Panc1 (cell line): ENCODE measurements at places on chromosomes 7 and 10.

- no peak for DNase-seq
These were observed 35.9 kb downstream of the PTPRE start for GRCh38 chr10:127942811-127943210.

DNA sequence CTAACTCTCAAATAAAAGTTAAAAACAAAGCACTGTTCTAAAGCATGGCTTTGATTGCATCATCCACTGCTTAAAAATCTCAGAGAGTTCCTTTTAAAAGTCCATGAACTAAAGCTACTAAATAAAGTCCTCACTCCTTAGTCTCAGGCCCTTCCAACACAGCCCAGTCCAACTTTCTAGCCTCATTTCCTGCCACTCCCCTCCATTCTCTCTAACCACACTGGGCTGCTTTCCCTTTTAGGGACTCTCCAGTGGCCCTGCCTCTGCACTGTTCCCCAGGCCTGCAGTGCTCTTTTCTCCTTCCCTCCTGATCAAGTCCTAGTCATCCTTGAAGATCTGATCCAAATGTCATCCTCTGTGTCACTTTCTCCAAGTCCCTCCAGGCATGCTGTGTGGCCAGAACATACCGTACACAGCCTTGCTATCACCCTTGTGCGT, 56.9 kb upstream of the PPP1R3C start:
- no peak for DNase-seq

DNA sequence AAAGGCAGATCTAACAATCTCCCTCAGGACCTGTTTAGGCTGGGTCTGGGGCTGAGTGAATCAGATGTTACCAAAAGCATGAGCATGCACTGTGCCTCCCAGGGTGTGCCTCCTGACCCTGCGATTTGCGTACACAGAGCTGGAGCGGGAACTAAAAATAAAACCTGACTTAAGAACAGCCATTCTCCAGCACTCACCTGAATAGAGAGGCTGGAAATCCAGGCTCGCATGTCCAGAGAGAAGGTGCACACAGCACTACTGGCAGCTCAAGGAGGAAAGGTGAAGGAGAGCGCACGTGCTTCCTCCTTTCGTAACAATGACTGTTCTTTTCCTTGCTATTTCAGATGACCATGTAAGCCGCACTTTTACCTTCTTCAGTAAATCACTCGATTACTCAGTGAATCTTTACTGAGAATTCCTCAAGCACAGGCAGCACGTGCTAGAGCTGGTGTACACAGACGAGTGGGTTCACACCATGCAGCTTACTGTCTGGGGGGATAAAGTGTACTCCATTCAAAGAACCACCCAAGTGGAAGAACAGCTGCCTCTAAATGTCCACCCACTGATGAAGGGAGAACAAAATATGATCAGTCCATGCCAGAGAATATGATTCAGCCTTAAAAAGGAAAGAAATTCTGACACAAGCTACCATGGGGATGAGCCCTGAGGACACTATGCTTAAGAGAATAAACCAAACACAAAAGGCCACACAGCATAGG, 45.6 kb downstream of the SFMBT2 start:
- no peak for DNase-seq

- no peak for DNase-seq
These were observed 298.3 kb downstream of the TNS3 start for GRCh38 chr7:47283497-47284131.

GRCh38 chr10:75201793-75202307, 8.7 kb upstream of the VDAC2 start:
- DNase-seq, result no peak

- DNase-seq, result no peak
These were observed 81.3 kb downstream of the AFAP1L2 start for GRCh38 chr10:114323023-114323422.

GRCh38 chr7:2209146-2209960, 23.4 kb downstream of the MAD1L1 start:
- DNase-seq, result peak; percentile 8

DNA sequence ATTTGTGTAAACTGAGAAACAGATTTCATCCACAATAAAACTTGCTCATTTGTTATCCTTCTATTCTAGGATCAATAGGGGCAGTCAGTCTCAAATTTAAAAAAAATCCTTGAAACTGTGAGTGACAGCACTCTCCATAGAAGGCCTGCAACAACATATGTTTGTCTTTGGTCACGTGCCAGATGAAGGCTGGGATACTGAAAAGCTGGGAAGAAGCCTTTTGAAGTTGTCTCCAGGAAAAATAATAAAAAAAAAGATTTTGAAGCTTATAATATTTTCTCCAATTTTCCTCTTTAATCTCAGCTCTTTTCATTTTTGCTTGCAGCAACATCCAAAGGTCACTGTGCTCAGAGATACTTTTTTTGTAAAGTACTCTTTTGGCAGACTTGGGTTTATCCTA, 128.6 kb upstream of the SLC26A5 start:
- no peak for DNase-seq

GRCh38 chr7:65989694-65990080, 7.7 kb upstream of the GUSB start:
- no peak for DNase-seq

- no peak for DNase-seq
These were observed 689.7 kb upstream of the IGFBP3 start for GRCh38 chr7:46610746-46611145.

GRCh38 chr10:101687071-101687658, 7.8 kb downstream of the FBXW4 start:
- no peak for DNase-seq

GRCh38 chr7:101586078-101586905, 42.8 kb downstream of the MYL10 start:
- no peak for DNase-seq

GRCh38 chr7:1539181-1539881, 8.8 kb downstream of the MAFK start:
- DNase-seq, result no peak

DNA sequence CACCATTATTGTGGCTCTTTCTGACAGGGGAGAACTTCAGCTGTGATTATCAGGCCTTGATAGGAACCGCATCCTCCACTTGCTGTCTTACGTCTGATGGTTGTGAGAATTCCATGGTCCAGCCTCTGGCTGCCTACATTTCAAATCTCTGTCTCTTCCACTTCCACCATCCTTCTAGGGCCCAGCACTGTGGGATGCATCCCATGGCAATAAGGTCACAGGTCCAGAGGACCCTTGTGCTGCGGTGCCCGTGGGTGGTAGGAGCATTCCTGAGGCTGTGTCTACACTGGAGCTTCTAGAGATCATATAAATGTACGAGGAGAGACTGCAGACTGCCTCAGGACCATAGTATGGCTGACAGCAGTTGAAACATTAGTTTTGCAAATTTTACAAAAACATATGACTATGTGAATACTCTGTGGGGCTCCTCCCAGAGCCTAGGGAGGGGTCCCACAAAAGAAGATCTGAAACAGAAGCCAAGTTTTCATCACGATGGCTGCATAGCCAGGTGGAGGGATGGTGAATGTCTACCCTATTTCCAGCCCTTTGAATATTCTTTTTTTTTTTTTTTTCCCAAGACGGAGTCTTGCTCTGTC, 11.8 kb downstream of the CALML3 start:
- DNase-seq, result no peak

- DNase-seq, result no peak
These were observed 352.8 kb downstream of the KCNMA1 start for GRCh38 chr10:77284797-77285196.

DNA sequence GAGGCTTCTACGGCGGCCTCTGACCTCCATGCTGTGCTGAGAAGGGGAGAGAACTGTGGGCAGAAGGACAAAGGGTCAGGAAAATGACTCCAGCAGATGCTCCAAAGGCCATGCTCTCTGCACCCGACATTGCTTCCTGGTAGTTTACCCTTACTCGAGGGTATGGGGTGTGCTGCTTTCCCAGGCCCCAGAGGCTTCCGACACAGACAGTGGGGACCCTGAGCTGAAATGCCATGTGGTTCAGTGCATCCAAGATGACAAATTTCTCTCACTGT, 130.9 kb downstream of the PTPN20 start:
- DNase-seq, result no peak
